ENCODE measurements at places on chromosomes 12 and 14. TPM values are rescaled to one million over a fixed set of nuclear protein-coding genes. Genes with fewer than 3 reads are reported as not detected.

DNA sequence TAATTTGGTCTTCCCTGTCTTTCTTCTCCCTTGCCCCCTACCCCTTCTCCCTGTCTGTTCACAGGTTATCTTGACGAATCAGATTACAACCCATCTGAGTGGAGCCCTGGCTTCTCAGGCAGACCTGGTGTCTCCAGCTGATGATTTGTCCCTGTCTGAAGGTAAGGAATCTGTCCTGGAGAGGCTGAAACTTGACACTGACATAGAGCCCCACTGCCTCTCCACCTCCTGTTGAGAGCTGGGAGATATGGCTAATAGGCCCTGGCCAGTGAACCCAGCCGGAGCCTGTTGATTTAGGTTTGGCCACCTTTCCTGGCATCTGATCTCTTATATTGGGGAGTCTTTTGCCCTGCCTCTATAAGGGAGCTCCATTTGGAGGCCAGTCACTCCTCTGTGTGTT is 472.2 kb downstream of the RAD51B start:
- no peak for DNase-seq

- no peak for DNase-seq
Observed at GRCh38 chr14:39264558-39264957, 30.8 kb downstream of the MIA2 start.

- no peak for DNase-seq
Observed at GRCh38 chr12:131369094-131369845, 341.6 kb upstream of the SFSWAP start.

DNA sequence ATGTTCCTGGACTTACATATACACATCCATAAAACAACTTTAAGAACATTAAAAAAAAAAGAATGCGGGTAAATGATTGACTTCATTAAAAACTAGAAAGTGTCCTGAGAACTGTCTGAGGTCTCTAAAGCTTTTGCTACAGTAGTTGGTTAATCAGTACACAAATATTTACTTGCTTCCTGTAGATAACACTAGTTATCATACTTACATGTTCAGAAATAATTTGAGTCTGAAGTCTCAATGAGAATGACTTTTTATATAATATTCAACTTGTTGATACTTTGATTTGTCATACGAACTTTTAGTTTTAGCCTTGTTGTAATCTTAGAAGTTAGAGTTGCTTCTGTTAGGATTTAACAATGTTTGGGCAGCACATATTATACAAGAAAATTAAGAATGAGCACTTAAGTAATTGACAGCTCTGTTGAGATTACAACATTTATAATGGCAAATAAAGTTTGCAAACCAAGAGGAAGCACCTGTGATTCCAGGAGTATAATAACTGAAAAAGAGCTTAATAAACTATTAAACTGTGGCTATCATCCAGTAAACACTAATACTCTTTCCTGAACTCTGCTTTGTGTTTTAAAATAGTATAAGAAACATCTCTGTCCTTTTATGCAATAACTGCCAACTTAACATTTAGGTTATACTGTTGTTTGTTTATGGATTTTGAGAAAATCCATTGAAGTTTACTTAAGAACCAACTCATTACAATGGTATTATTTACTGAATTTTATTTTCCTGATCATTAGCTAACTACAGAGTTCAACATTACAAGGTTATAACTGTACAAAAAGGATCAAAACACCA is 131.7 kb downstream of the MIPOL1 start:
- no peak for DNase-seq

GRCh38 chr12:112611908-112612307 is 179.6 kb upstream of the RPH3A start:
- DNase-seq, result no peak

- DNase-seq, result no peak
Observed at GRCh38 chr12:98606359-98606988, 13.0 kb downstream of the SLC25A3 start.

The C3AR1 gene
- 4.3 TPM for polyA plus RNA-seq

The NRXN3 gene
- 1.8 TPM for polyA plus RNA-seq

The CTSG gene
- 2.9 TPM for polyA plus RNA-seq
